ENCODE measurements at places on chromosomes 7 and 10.

DNA sequence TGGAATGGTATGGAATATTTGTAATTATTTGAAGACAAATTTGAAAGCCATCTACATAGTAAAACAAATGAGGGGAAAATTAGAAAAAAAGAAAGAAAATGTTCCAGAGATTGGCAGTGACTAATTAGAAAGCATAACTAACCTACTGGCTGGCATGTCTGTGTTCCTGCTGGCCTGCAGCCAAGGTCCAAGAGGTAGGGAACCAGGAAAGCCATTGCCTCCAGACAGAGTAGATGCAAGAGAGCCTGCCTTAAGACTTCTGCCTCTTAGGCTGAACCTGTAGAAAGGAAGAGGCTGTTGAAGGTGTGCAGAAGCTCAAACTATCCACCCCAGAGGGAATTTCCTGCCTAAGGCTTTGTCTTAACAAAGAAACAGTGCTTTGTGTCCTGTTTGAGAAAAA lies 982.0 kb downstream of the SORCS1 start:
- no peak for DNase-seq

- peak; percentile 94 for DNase-seq
Observed at GRCh38 chr7:129530795-129531391, 28.6 kb downstream of the SMKR1 start.

GRCh38 chr7:80999771-81000170 lies 80.9 kb upstream of the SEMA3C start:
- DNase-seq: no peak

GRCh38 chr10:49600781-49601400 lies 9.2 kb upstream of the SLC18A3 start:
- DNase-seq: peak; percentile 46

GRCh38 chr7:15556339-15557105 lies 5.3 kb downstream of the AGMO start:
- DNase-seq: no peak

DNA sequence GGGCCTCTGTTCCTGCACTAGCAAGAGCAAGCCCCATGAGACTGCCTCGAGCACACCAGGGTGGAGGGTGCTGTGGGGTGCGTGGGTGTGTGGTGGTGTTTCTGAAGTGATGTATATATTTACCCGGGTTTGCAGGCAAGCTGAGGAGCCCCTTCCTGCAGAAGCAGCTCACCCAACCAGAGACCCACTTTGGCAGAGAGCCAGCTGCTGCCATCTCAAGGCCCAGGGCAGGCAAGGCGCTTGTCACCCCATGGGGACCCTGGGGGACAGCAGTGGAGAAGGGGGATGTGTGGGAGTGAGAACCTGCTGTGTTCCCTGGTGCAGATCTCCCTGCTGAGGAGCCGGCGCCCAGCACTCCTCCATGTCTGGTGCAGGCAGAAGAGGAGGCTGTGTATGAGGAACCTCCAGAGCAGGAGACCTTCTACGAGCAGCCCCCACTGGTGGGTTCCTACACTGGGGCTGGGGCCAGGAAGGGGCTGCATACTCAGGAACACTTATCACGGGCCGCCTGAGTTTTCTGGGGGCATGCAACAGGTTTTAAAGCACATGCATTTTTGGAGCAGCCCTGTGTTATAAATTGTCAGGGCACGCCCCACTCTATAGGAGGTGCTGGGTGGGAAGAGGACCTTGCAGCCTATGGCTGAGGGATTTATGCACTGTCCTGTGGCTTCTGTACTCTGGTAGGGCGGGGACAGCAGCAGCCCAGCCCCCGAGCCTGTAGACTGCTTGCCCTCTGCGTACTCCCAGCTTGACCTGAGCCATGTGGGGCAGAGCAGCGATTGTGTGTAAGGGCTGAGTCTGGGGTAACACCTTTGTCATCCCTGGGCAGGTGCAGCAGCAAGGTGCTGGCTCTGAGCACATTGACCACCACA lies 5.9 kb downstream of the PGAM2 start:
- no peak for DNase-seq

DNA sequence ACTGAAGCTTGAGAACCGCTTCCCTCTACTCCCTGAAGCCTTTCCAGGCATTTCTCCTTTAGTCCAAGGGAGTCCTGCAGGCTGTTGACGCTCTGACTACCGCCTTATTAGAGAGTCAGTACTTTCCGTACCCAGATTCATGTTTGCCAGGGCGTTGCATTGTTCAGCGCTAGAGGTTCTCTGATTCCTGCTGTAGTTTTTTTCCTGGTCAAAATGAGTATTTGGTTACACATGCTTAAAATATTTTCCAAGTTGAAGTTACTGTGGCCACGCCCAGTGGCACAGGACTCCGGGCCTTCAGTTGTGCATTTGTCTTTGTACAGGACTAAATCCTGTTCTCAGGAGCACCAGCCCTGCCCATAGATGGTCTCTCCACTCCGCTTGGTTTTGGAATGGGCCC lies 7.9 kb downstream of the MTURN start:
- DNase-seq: peak; percentile 81

GRCh38 chr10:58967551-58968388 lies 208.7 kb upstream of the PHYHIPL start:
- peak; percentile 52 for DNase-seq

DNA sequence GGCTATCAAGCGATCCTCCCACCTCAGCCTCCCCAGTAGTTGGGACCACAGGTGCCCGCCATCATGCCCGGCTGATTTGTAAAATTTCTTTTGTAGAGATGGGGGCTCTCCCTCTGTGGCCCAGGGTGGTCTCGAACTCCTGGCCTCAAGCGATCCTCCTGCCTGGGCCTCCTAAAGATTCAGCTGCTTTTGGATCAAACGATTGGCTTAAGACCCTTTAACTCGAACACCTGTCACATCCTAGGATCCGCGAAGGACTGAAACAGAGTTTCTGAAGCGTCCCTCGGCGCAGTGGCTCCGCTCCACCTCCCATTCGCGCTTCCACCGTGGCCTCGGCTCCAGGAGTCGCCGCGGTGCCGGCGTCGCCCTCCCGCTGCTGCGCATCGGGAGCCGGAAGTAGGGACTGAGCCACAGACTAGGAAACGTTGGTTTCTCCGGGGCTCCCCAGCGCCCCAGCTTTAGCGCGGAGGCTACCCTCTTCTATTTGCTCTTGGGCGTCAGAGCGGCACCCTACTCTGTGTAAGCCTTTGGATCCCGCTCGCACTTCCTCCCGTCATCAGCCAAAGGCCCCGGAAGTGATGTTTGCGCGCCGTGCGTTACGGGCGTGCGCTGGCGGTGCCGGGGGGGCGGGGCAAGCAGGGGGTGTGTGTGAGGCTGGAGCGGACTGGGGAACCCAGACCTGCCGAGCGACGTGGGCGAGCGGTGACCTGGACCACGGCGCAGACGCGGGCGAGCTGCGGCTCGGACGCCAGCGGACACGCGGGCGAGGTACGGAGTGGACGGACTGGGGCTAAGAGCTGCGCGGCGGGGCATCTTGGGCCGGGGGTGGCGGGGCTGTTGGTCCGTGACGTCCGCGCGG lies 53.0 kb downstream of the KCTD7 start:
- DNase-seq: peak; percentile 96

GRCh38 chr7:134792968-134793367 lies 13.5 kb downstream of the CALD1 start:
- no peak for DNase-seq
